ENCODE measurements at places on chromosomes 7 and 10. TPM values are rescaled to one million over a fixed set of nuclear protein-coding genes. Genes with fewer than 3 reads are reported as not detected.

DNA sequence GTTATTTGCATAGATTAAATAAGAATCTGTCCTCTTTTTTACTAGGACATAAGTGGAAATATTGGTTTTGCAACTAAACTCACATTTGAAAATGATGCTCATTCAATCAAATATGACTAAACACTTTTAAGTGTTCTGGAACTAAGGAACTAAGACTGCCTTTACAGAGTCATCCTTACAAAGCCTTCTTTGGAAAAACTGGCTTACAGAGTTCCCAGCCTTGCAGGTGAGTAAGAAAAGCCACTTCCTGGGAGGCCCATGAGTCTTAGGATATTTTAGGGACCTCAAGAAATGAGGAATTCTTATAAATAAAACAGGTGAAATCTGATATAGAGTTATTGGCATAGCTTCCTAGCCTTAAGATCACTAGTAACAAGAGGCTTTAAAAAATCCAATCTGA lies 135.5 kb downstream of the ALOX5 start:
- DNase-seq: no peak
- H3K4me1 ChIP-seq: no peaks in the 10 kb centered on the region
- no peak overlapping the region for H3K4me3 ChIP-seq

- no peak overlapping the region for H3K4me3 ChIP-seq
- H3K27ac ChIP-seq: no peak overlapping the region
- no peaks in the 10 kb centered on the region for H3K36me3 ChIP-seq
- no peak for DNase-seq
Measured at GRCh38 chr7:31955021-31955420, 115.2 kb downstream of the PDE1C start.

SLC26A3 gene
- total RNA-seq: not detected

DNA sequence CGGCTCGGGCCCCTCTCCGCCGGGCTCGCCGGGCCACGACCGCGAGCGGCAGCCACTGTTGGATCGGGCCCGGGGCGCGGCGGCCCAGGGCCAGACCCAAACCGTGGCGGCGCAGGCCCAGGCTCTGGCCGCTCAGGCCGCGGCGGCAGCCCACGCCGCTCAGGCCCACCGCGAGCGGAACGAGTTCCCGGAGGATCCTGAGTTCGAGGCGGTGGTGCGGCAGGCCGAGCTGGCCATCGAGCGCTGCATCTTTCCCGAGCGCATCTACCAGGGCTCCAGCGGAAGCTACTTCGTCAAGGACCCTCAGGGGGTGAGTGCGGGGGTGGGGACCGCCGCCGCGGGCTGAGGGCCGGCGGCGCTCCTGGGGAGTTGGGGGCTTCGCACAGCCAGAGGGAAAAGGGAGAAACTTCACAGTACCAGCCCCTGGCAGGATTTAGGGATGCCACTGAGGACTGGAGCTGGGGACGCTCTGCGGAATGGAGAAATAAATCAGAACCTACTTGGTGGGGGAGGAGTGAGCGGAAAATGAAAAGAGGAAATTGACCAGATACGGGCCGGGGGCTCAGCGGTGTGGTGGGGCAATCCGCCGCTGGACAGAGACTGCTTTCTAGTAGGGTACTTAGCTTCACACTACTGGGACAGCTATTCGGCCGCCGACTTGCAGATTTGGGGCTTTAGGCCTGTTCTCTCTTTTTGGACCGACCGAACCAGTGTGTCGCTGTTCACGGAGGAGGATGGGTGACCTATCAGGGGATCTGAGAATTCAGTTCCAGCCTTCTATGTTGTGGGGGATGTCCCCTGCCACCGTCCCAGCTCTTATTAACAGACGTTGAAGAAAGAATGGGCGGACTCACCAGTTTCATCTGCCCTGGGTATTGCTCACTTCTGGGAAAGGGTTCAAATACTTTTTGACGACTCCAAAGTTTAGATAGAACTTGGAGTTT lies 669 bp downstream of the PI4K2A start:
- H3K4me1 ChIP-seq: peaks cover 10% of the 10 kb centered on the region
- peaks cover 3% of the 10 kb centered on the region for H3K36me3 ChIP-seq
- no peaks in the 10 kb centered on the region for H3K27me3 ChIP-seq
- DNase-seq: peak; percentile 33
- H3K27ac ChIP-seq: peak overlapping the region; percentile 41
- peak overlapping the region; percentile 84 for H3K4me3 ChIP-seq

SNX13 gene
- total RNA-seq: 55.1 TPM

- DNase-seq: no peak
- peak overlapping the region; percentile 95 for H3K27ac ChIP-seq
- peak overlapping the region; percentile 96 for H3K4me3 ChIP-seq
- H3K36me3 ChIP-seq: no peaks in the 10 kb centered on the region
- no peaks in the 10 kb centered on the region for H3K27me3 ChIP-seq
- H3K4me1 ChIP-seq: peaks cover 18% of the 10 kb centered on the region
Measured at GRCh38 chr10:88992921-88993524, 2.4 kb downstream of the FAS start.

SPDYE2 gene
- total RNA-seq: not detected

PLCE1 gene
- total RNA-seq: 42.1 TPM

DNA sequence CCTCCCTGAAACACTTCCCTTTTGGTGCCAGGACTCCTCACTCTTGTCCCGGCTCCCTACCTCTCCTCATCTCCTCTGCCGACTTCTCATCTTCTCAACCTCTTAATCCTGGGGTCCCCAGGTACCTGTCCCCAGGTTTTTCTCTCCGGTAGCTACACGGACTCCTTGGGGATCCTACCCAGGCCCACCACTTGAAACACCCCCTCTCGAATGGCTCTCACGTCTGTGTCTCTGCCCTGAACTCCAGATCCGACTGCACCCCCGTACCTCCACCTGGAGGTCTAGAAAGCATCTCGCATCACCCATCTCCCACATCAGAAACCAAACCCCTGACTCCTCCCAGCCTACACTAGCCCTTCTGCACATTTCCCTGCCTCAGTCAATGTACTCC lies 4.8 kb downstream of the TBATA start:
- H3K27me3 ChIP-seq: no peaks in the 10 kb centered on the region
- DNase-seq: no peak
- H3K4me3 ChIP-seq: no peak overlapping the region

LRRC61 gene
- total RNA-seq: 5.5 TPM

DNA sequence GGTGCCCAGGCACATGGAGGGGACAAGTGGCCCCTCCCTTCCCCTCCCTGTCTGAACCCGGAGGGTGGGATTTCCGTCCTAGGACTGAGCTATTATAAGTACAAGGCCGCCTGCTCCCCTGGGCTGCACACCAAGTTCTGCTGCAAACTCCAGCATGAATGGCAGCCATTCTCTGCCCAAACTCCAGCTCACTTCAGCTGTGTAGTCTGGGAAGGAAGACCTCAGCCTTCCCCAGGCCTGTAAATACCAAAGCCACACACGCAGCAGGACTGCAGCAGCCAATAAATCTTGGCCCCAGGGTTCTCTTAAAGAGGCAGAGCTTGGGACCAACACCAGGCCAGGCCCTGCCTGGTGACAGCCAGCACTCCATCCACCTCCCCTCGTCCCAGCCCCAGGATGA lies 291.3 kb upstream of the ZMIZ1 start:
- DNase-seq: peak; percentile 69
- H3K36me3 ChIP-seq: no peaks in the 10 kb centered on the region
- H3K27ac ChIP-seq: peak overlapping the region; percentile 76
- H3K4me3 ChIP-seq: no peak overlapping the region

DNA sequence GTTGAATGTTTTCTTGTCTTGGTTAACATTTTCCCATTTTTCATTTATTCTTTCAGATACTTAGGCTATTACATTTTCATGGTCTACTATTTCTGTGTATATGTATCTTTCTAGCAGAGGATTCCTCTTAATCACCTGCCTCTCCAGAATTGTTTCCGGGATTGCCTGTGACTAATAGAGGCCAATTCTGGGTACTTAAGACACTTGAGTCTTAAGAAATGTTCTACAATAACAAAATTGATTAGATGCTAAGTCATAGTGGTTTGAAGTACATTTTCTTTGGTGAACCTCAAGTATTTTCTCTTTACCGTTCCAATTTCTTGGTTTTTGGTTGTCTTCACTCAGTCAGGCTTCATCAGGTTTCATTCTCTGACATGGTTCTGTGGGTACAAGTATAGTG lies 26.4 kb downstream of the BBS9 start:
- H3K27me3 ChIP-seq: no peaks in the 10 kb centered on the region
- no peak overlapping the region for H3K4me3 ChIP-seq
- DNase-seq: no peak
- H3K27ac ChIP-seq: no peak overlapping the region

GRCh38 chr10:79005126-79005810 lies 63.5 kb upstream of the ZMIZ1 start:
- H3K4me1 ChIP-seq: peaks cover 4% of the 10 kb centered on the region
- H3K27ac ChIP-seq: no peak overlapping the region
- no peak for DNase-seq
- no peaks in the 10 kb centered on the region for H3K27me3 ChIP-seq
- H3K36me3 ChIP-seq: no peaks in the 10 kb centered on the region

GRCh38 chr7:138358850-138359341 lies 101.2 kb upstream of the TRIM24 start:
- no peak for DNase-seq
- H3K27me3 ChIP-seq: no peaks in the 10 kb centered on the region
- H3K36me3 ChIP-seq: no peaks in the 10 kb centered on the region

DNA sequence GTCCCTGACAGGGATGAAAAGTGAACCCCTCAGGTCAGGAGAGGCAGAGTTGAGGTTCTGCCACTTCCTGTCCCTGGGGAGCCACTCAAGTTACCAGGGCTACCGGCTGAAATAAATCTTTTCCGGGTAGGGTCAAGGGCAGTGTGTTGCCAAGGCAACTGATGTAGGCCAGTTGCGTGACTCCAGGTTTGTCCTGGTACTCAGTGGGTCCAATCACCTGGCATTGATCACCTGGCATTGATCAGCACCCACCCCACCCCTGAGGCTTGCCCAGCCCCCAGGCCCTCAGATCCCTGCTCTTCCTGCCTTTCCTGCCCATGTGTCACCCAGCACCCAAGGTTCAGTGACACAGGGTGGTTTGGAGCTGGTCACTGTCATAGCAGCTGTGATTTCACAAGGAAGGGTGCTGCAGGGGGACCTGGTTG lies 5.9 kb downstream of the SAP25 start:
- no peak overlapping the region for H3K4me3 ChIP-seq
- peak; percentile 15 for DNase-seq
- no peak overlapping the region for H3K27ac ChIP-seq
- peaks cover 10% of the 10 kb centered on the region for H3K4me1 ChIP-seq
- no peaks in the 10 kb centered on the region for H3K36me3 ChIP-seq
- H3K27me3 ChIP-seq: no peaks in the 10 kb centered on the region
